ENCODE measurements at places on chromosomes 4 and X.
A peak's percentile ranks its signal among the peaks of the same experiment; 100 is the strongest.

GRCh38 chr4:88757776-88758175 is 60.1 kb upstream of the NAP1L5 start:
- DNase-seq = no peak

DNA sequence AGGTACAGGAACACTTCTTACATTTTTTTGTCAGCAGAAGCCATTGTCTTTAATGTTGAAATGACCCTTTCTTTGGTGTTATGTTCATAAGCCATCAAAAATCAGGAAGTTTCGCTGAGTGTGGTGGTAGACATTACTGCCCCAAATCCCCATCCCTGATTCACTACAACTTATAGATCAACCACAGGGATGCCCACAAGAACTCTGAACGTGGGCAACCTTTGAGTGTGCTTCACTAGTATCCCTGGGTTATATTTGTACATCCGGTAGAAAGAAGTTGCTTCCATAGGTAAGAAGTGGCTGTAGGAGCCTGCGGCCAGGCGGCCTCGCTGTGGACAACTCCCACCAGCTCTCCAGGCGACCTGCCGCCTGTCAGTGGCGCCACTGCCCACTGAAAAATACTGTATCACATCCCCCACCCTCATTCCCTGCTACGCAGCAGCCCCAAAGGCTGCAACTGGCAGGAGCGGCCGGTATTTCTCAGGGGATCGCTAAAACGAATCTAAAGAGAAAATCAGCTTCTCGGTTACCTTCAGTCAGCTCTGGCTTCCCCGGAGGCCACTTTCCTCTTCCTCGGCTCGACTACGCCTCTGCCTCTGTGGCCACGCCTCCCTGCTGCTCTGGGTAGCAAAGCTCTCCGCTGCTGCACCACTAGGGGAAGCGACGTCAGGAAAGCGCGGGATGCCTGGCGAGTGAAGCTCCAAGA is 13.9 kb upstream of the ETDC start:
- DNase-seq = peak; percentile 67

- DNase-seq = no peak
Observed at GRCh38 chr4:44447563-44448504, 775 bp downstream of the KCTD8 start.

DNA sequence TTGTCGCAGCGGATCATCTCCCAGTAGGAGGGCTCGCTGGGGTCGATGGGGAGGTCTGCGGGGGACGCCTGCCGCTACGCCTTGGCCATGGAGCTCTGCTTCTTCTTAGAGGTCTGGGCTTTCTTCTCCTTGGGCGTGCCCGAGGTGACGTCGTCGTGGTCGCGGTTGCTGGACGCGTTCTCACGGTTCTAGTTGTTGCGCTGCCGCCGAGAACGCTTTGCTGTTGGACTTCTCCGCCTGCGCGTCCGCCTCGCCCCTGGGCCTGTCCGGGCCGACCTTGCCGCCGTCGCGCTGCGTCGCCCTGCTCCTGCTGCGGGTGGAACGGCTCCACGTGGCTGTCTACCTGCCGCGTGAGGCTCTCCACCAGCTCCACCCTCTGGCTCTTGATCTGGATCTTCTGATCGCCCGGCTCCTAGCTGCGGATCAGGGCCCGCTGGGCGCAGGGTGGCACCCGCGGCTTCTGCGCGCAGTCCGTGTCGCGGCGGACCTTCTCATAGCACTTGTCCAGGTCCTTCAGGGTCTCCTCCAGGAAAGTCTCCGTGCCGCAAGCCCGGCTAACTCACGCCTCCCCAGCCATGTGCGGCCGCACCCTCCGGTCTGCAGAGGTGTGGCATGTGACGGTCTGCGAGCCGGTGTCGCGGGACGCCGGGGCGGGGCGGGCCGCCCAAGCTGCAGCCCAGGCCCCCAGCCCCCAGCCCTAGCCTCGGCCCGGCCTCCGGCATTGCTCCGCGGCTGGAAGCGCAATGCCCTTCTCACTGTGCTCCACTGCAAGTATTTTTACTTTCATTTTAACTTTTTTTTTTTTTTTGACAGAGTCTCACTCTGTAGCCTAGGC is 40.5 kb upstream of the OGT start:
- peak; percentile 27 for DNase-seq

GRCh38 chr4:113050371-113050755 is 910 bp downstream of the ANK2 start:
- DNase-seq = no peak

DNA sequence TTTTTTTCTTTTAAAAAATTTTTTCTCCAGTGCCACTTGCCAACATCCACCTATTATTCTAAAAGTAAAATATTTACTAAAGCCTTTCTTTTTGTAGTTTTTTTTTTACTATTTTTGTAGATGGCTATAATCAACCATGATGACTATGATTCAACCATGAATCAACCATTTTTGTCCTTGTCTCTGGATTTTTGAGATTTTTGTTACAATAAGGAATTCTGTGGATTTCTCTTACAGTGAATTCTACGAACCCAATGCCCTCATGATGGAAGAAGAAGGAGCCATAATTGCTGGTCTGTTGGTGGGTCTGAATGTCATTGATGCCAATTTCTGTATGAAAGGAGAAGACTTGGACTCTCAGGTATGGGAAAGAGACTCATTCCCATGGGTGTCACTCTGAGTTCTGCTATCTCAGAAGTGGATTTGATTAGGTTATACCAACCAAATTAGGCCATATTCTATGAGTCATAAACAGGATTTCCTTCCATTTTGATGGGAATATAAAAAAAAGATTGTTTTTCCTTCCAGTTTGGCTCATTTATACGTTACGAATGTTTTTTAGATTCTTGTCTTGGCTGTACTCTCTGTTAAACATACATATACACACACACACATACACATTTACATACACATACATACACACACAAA is 46.7 kb downstream of the RUFY3 start:
- DNase-seq = no peak

DNA sequence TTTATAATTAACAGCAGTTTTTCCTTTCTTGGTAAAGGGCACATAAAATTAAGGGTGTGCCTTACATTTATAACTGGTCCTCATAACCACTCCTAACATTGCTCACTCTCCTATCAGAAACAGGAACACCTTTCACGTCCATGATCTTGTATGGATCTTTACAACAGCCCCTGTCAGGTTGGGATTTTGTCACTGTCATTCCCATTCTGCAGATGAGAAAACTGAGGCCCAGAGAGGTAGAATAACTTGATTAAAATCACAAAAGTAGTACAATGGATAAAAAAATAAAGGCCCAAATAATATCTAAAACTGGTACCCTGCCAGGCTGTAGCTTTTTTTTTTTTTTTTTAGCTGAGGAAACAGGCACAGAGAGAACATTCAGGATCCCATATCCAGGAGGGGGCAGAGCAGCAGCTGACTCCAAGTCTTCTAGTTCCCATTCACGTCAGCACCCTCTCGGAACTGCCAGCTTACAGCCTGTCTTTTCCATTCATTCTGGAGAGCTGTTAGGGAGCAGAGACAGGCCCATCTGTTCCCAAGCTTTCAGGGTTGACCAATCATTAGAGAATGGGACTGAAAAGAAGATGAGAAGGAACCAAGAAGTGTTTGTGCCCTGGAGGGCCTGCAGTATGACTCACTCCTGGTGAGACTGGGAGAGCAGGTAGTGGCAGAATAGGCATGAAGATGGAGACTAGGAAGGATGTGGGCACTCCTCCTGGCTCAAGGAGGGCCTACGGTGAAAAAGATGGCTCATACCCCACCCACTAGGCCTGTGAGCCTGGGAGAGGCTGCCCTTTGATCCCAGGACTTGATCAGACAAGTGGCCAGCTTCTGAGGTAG is 7.3 kb downstream of the SUV39H1 start:
- no peak for DNase-seq

DNA sequence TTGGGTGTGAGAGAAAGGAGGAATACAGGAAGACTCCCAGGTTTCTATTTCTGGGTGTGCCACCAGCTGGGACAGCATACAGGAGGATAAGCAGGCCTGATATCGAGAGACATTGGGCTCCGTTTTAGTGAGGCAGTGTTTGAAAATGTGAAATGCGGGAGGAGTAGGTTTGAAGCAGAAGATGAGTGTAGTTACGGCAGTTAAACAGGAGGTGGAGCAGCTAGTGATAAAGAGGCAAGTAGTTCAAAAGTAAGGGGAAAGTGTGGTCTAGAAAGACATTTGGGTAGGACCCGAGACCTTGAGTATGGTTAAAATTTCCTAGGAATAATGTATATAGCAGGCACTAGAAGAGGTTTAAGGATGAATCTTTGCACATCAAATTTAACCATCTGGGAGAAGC is 42.4 kb downstream of the DCUN1D4 start:
- no peak for DNase-seq

Data from T-cell (primary cell).